Activated CD4-positive, alpha-beta T cell treated with anti-CD3 and anti-CD28 coated beads, Interleukin-2, amount 50 U/mL, for 48 hours (primary cell): ENCODE measurements at places on chromosomes 11 and 22.

DNA sequence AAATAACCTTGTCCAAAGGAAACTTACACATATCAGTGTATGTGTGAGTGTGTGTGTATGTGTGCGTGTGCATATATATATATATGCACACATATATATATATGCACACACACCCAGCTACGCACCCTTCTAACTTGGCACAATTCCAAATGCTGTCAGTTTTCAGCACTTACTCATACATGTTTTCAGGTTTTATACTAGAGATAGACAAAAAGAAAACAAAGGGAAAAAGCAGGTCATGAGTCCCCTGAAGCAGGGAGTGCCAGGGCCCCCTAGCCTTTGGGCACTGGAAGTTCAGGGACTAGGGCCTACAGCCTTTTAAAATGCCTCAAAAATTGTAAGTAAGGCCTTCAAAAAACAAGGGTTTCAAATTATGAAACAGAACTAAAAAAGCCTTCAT is 265.4 kb downstream of the CADM1 start:
- no peak for DNase-seq

DNA sequence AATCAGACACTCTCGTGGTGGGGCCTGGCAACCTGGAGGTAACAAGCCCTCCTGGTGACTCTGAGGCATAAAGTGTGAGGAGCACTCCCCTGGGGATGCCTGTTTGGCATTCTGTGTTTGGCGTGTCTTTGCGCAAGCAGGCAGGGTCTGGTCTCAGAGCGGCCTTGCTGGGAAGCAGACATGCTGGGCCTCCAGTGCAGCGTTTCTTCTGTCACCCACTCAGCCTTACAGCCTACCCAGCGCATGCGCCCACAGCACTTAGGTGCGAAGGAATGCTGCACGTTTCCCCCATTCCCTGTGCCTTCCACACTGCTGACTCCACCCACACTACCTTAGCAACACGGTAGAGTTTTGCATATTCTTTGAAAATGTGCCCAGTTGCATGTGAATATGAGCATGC is 7.4 kb upstream of the CXCR5 start:
- no peak for DNase-seq

GRCh38 chr11:46270684-46271083 is 6.8 kb upstream of the CREB3L1 start:
- no peak for DNase-seq

- DNase-seq, result no peak
Observed at GRCh38 chr11:57762235-57762861, 746 bp downstream of the CTNND1 start.

GRCh38 chr11:101848262-101848661 is 66.5 kb upstream of the CEP126 start:
- no peak for DNase-seq

- no peak for DNase-seq
Observed at GRCh38 chr22:33896154-33896553, 24.1 kb downstream of the LARGE1 start.
